Spinal cord (tissue), 10 donors: ENCODE measurements at places on chromosomes 16 and 17.

DNA sequence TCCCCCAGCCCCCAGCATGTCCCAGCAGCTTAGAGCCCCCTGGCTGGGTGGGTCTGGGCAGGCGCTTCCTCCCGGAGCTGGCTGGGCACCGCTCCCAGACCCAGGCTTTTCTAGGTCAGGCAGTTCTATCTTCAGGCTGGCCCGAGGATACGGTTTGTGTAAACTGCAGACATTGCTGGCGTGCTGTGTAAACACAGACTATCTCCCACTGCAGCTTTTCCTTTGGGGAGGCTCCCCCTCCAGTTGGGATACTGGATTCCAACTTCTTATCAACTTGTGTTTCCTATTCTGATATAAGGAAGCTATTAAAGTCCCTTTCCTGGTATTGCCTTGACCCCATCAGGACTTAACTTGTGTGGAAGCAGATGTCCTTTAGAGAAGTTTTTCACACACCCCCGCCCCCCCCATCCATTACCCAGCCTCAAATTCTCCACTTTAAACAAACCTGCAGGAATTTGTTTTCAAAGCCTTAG, 18.3 kb upstream of the GNA13 start:
- H3K4me1 ChIP-seq = peaks cover 45% of the 10 kb centered on the region
- H3K36me3 ChIP-seq = no peaks in the 10 kb centered on the region
- H3K27ac ChIP-seq = peak overlapping the region; percentile 76
- H3K27me3 ChIP-seq = no peaks in the 10 kb centered on the region
- H3K4me3 ChIP-seq = no peak overlapping the region

GRCh38 chr17:81010935-81011334, 19.3 kb downstream of the CHMP6 start:
- DNase-seq = no peak
- H3K36me3 ChIP-seq = no peaks in the 10 kb centered on the region
- no peak overlapping the region for H3K4me3 ChIP-seq
- H3K4me1 ChIP-seq = no peaks in the 10 kb centered on the region
- no peak overlapping the region for H3K27ac ChIP-seq
- H3K27me3 ChIP-seq = peaks cover 2% of the 10 kb centered on the region

GRCh38 chr16:66752379-66752778, 970 bp upstream of the DYNC1LI2 start:
- H3K27me3 ChIP-seq = no peaks in the 10 kb centered on the region
- no peak for DNase-seq
- peaks cover 18% of the 10 kb centered on the region for H3K36me3 ChIP-seq
- peaks cover 14% of the 10 kb centered on the region for H3K4me1 ChIP-seq
- H3K4me3 ChIP-seq = no peak overlapping the region
- no peak overlapping the region for H3K27ac ChIP-seq

- peaks cover 3% of the 10 kb centered on the region for H3K27me3 ChIP-seq
- H3K4me1 ChIP-seq = no peaks in the 10 kb centered on the region
- no peaks in the 10 kb centered on the region for H3K36me3 ChIP-seq
- no peak overlapping the region for H3K4me3 ChIP-seq
- no peak for DNase-seq
- no peak overlapping the region for H3K27ac ChIP-seq
These were observed 15.0 kb upstream of the TAT start for GRCh38 chr16:71591917-71592316.

GRCh38 chr16:49189286-49189685, 92.4 kb downstream of the CBLN1 start:
- H3K27ac ChIP-seq = no peak overlapping the region
- no peak for DNase-seq
- no peaks in the 10 kb centered on the region for H3K4me1 ChIP-seq
- H3K4me3 ChIP-seq = no peak overlapping the region
- H3K27me3 ChIP-seq = peaks cover 1% of the 10 kb centered on the region

GRCh38 chr17:80718428-80718827, 173.8 kb downstream of the RPTOR start:
- peaks cover 29% of the 10 kb centered on the region for H3K4me1 ChIP-seq
- H3K4me3 ChIP-seq = no peak overlapping the region
- H3K27me3 ChIP-seq = no peaks in the 10 kb centered on the region
- peak overlapping the region; percentile 87 for H3K27ac ChIP-seq

DNA sequence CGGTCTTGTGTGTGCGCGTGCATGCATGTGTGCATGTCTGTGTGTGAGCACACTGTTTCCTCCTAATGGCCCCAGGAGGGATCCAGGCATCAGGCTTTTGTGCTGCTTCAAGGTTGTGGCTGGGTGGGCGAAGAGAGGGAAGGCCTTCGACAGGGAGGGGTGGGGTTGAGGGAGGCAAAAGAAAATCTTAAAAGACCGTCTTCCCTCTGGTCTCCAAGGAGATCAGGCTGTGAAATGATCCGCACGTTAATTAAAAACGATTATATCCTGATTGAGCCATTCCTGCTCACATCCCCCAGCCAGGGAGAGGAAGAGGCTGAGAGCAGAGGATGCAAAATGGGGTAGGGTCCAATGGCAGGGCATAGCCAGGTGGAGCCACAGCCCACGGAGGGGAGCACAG, 46.9 kb downstream of the RAI1 start:
- H3K4me1 ChIP-seq = peaks cover 88% of the 10 kb centered on the region
- peaks cover 31% of the 10 kb centered on the region for H3K36me3 ChIP-seq
- no peak overlapping the region for H3K27ac ChIP-seq

DNA sequence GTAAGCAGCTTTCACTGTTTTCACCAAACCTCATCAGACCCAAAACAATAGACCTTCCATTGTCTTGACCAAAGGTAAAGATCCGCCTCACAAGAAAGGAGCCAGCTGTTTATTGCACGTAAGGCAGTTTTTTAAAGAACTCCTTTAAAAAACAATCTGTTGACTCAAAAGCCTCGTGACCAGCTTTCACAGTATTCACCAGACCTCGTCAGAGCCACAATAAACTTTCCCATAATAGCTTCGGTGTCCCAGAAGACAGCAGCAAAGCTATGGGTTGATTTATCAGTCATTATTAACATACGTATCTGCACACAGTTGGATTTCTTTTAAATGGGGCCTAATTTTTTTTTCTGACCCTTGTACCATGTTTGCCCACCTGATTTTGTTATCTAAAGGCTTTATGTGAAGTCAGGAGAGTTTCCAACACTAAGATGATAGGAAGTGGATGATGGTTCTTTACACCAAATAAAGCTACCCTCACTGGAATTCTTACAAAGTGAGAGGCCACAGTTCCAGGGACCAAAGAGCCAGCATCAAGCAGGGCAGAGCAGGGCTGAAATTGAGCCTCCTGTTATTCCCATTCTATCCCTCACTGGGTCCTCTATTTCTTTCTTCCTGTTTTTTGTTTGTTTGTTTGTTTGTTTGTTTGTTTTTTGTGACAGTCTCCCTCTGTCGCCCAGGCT, 17.6 kb upstream of the HELZ start:
- no peak overlapping the region for H3K4me3 ChIP-seq
- no peaks in the 10 kb centered on the region for H3K36me3 ChIP-seq

GRCh38 chr17:51371732-51372151, 111.4 kb downstream of the UTP18 start:
- no peaks in the 10 kb centered on the region for H3K27me3 ChIP-seq
- no peak overlapping the region for H3K4me3 ChIP-seq
- H3K36me3 ChIP-seq = no peaks in the 10 kb centered on the region
- H3K4me1 ChIP-seq = peaks cover 31% of the 10 kb centered on the region

GRCh38 chr16:14001521-14001920, 69.6 kb upstream of the MRTFB start:
- no peaks in the 10 kb centered on the region for H3K36me3 ChIP-seq
- peaks cover 20% of the 10 kb centered on the region for H3K4me1 ChIP-seq
- H3K4me3 ChIP-seq = no peak overlapping the region
- H3K27ac ChIP-seq = no peak overlapping the region
- DNase-seq = no peak
- H3K27me3 ChIP-seq = no peaks in the 10 kb centered on the region

- H3K4me3 ChIP-seq = no peak overlapping the region
- no peaks in the 10 kb centered on the region for H3K27me3 ChIP-seq
- H3K36me3 ChIP-seq = no peaks in the 10 kb centered on the region
- peaks cover 14% of the 10 kb centered on the region for H3K4me1 ChIP-seq
These were observed 164.9 kb downstream of the BANP start for GRCh38 chr16:88116121-88116520.

DNA sequence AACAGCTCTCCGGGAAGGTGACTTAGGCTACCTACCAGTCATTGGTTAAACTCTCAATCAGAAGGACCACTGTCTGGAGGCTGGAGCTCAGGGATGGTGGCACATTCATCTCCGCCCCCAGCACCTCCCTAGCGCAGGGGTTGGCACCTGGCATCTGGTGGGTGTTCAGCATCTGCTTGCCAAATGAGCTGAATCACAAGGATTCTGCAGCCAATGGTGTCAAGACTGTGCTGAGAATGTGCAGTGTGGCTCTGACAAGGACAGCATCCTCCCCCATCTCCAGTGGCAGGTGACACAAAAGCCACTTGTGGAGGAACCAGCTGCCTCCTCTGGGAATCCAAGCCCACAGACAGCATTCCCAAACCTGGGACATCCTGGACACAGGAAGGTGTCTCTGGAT, 35.2 kb downstream of the PLXDC1 start:
- no peaks in the 10 kb centered on the region for H3K4me1 ChIP-seq
- DNase-seq = no peak
- no peaks in the 10 kb centered on the region for H3K36me3 ChIP-seq
- H3K27me3 ChIP-seq = no peaks in the 10 kb centered on the region

GRCh38 chr16:51553314-51553713, 402.2 kb upstream of the SALL1 start:
- no peak overlapping the region for H3K4me3 ChIP-seq
- peaks cover 4% of the 10 kb centered on the region for H3K4me1 ChIP-seq
- H3K27ac ChIP-seq = no peak overlapping the region
- H3K27me3 ChIP-seq = no peaks in the 10 kb centered on the region
- no peaks in the 10 kb centered on the region for H3K36me3 ChIP-seq
- DNase-seq = no peak

DNA sequence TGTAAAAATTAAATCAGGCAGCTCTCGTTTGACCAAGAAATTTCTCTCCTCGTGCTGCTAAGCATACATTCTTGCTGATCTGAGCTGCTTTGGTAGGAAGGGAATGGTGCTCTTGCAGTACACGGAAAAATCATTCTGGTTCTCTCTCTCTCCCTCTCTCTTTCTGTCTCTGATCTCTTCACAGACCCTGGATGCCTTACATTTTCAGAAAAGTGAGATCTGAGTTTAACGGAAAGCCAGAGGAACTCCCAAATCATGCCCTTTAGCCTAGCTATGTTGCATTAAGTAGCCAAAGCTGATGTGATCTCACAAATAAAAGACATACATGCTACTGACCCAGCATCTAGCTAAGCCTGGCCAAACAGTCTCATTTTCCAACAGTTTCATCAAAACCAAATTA, 4.0 kb downstream of the CA10 start:
- no peak for DNase-seq
- H3K27ac ChIP-seq = no peak overlapping the region
- no peak overlapping the region for H3K4me3 ChIP-seq
- no peaks in the 10 kb centered on the region for H3K36me3 ChIP-seq
- peaks cover 28% of the 10 kb centered on the region for H3K27me3 ChIP-seq
- peaks cover 21% of the 10 kb centered on the region for H3K4me1 ChIP-seq

DNA sequence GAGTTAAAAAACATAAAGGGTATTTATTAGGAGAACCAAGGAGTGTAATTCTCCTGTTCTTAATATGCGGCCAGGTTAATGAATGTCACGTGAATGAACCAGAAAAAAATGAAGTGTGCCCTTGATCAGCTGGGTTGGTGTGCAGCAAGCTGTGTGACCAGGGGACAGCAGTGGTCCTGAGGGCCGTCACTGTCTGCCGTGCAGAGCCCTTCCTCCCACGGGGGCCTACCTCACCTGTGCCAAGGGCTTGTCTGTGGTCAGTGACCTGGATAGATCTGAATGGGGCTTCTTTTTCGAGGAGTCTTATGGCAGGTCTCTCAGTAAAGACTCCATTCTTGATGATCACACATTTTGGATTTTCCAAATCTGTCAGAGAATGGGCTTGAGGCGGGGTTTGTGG, 17.7 kb upstream of the STH start:
- H3K4me3 ChIP-seq = no peak overlapping the region
- DNase-seq = no peak
- peaks cover 41% of the 10 kb centered on the region for H3K36me3 ChIP-seq
- no peak overlapping the region for H3K27ac ChIP-seq
- H3K4me1 ChIP-seq = no peaks in the 10 kb centered on the region

- H3K4me1 ChIP-seq = peaks cover 64% of the 10 kb centered on the region
- DNase-seq = no peak
- peak overlapping the region; percentile 64 for H3K27ac ChIP-seq
These were observed 36.9 kb downstream of the GINS2 start for GRCh38 chr16:85651629-85652430.

DNA sequence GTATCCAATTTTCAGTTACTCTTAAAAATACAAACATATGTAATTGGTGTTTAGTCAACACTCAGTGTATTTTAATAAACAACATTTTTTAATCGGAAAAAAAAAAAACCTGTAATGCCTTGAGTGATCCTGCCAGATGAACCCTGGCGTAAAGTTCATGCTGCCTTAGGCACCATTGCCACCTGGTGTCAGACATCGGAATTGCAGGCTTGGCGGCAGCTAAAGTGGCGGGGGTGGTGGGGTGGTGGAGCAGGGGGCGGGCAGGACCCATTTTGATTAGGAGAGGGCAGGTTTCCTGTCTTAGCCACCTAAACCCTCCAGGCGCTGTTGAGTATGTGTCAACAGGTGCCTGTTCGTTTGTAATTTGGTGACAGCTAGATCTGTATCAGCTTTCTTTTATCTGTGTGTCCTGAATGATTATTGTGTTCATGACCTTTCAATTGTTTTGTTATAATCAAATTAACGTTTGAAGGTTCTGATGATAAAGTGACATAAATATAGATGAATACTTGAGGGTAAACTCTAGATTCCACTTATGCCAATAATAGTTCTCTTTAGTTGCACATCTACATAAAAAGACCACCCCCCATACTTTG, 588.7 kb downstream of the CDH13 start:
- no peak for DNase-seq
- H3K27ac ChIP-seq = no peak overlapping the region
- H3K4me1 ChIP-seq = no peaks in the 10 kb centered on the region

- no peaks in the 10 kb centered on the region for H3K27me3 ChIP-seq
- no peaks in the 10 kb centered on the region for H3K36me3 ChIP-seq
- DNase-seq = no peak
- no peaks in the 10 kb centered on the region for H3K4me1 ChIP-seq
- no peak overlapping the region for H3K4me3 ChIP-seq
These were observed 132.9 kb downstream of the USP31 start for GRCh38 chr16:23016368-23016767.

- H3K27me3 ChIP-seq = peaks cover 4% of the 10 kb centered on the region
- DNase-seq = no peak
- no peak overlapping the region for H3K27ac ChIP-seq
- no peaks in the 10 kb centered on the region for H3K4me1 ChIP-seq
- H3K36me3 ChIP-seq = no peaks in the 10 kb centered on the region
These were observed 38.3 kb upstream of the AKTIP start for GRCh38 chr16:53541326-53541725.

- no peaks in the 10 kb centered on the region for H3K36me3 ChIP-seq
- no peak for DNase-seq
- H3K4me3 ChIP-seq = no peak overlapping the region
- H3K27me3 ChIP-seq = no peaks in the 10 kb centered on the region
- peaks cover 43% of the 10 kb centered on the region for H3K4me1 ChIP-seq
These were observed 171.0 kb downstream of the CCDC182 start for GRCh38 chr17:57574040-57574513.

GRCh38 chr16:3748307-3748706, 31.0 kb upstream of the TRAP1 start:
- no peak overlapping the region for H3K4me3 ChIP-seq
- no peaks in the 10 kb centered on the region for H3K4me1 ChIP-seq

- H3K27ac ChIP-seq = no peak overlapping the region
- no peaks in the 10 kb centered on the region for H3K27me3 ChIP-seq
- DNase-seq = no peak
- H3K4me3 ChIP-seq = no peak overlapping the region
These were observed 11.3 kb upstream of the DNASE1 start for GRCh38 chr16:3643095-3643730.

- no peak for DNase-seq
- H3K27me3 ChIP-seq = no peaks in the 10 kb centered on the region
- peaks cover 5% of the 10 kb centered on the region for H3K4me1 ChIP-seq
- no peak overlapping the region for H3K27ac ChIP-seq
- H3K36me3 ChIP-seq = peaks cover 10% of the 10 kb centered on the region
These were observed 13.3 kb upstream of the YWHAE start for GRCh38 chr17:1413281-1413791.
